ENCODE measurements at places on chromosomes 16 and 17.
A peak's percentile ranks its signal among the peaks of the same experiment; 100 is the strongest.

DNA sequence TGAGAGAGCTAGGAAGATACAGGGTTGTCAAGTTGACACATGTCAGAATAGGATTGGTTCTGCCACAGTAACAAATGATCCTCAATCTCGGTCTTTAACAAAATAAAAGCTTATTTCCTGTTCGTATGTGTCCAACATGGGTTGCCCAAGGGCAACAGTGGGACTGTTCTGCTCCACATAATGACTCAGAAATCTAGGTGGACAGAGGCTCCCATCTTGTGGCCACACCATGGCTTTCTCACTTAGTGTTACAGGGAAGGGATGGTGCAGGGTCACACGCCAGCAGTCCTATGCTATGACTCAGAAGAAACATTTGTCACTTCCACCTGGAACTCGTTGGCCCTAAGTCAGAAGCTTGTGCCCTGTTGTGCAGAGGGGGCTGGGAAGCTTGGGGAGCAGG is 364.9 kb downstream of the SNX29 start:
- no peak for DNase-seq

DNA sequence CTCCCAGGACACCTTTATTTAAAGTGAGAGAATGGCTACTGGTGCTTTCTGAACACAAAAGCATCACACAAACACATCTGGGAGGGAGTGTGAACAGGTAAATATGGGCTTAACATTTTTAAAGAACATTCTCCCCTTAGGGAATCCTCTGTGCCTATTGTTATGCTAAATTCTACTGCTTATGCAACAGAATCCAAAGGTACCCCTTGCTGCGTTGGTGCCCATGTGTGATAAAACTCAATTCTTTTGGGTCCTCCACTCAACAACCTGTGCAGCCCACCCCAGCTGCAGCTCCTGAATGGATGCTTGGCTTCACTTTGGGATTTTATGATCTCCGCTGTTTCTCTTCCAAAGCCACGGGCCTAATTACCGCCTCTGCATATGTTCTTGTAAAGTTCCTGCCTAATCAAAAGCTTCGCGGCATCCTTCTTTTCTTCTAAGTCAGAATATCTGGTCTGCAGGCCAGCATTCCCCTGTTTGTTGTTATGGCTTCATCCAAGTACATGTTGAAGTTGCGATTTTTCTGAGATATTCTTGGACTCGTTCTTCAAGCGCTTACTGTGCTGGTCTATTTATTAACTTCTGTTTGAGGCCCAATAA is 23.9 kb downstream of the RHBDL3 start:
- no peak for DNase-seq

GRCh38 chr16:83200005-83200779 is 573.4 kb downstream of the CDH13 start:
- DNase-seq, result no peak

DNA sequence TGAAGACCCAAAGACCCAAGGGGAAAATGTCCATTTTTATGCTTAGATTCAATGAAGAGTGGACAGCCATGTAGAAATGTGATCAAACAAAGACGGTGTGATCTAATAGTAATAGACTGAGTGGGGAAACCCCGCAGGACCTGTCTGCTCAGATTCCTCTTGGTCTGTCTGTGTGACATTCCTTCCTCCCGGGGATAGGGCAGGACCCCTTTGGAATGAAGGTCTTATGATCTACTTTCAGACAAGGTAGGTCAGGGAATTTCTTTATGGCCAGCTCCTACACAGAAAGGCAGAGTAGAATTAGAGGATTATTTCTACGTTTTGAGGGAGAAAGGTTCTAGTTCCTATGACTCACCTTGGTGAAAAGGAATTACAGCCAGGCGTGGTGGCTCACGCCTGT is 267.6 kb downstream of the STX8 start:
- DNase-seq, result no peak

GRCh38 chr16:20673882-20674683 is 23.4 kb downstream of the ACSM1 start:
- DNase-seq, result no peak

GRCh38 chr16:17343728-17344127 is 127.0 kb downstream of the XYLT1 start:
- DNase-seq, result no peak

DNA sequence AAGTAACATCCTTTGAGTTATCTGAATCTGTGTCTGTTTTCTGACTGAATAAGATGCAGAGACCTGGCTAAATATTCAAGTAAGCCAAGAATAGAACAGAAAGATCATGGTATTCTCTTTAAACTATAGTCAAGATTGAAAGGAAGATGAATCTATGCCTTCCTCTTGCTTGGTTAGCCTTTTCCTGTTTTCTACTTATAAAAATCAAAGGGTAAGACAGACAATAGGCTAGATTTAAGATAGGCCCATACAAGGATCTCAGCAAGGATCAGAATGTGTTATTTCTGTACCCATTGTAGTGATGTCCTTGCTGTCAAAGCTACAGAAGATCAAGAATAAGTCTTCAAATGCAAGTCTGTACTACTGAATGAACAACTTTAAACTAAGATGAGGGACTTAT is 7.0 kb upstream of the CDR2 start:
- DNase-seq, result no peak

GRCh38 chr17:79811011-79811867 is 14.4 kb upstream of the CBX8 start:
- peak; percentile 34 for DNase-seq

- no peak for DNase-seq
Measured at GRCh38 chr16:19929062-19929511, 44.4 kb upstream of the GPRC5B start.

DNA sequence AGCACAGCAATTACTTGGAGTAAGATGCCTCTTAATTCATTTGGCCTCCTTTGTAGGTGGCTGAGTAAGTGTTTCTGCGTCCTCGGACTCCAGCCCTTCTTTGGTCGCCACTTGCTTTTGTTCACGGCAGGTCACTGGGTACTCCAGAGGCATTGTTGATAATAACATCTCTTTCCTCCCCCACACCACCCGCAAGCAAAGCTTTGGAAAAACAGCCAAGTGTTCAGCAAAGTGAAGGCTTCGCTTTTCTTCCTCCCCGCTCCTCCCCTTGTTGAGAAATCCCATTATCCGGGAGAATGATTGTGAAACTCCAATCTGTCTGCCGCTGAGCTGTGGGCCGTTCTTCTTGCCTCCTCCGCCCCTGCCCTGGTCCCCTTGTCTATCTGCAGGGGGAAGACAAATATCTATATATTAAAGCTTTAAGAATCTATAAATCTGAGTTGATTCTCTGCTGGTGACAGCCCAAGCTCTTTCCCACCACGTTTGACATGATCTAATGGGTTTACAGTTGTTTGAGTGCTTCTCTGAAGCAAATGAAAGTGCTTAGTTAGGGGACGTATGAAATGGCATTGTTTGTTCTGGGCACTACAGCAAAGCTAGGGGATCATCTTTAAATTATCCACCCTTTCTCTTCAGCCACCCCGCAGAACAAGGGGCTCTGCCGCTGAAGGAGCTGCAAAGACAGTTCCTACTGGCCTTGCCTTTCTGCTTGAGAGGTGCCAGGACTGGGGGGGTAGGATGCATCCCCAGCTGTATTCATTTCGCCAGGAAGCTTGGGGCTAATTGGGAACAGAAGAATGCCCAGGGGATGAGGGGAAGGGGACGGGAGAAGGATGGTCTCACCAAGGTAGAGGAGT is 167.1 kb downstream of the CCDC182 start:
- DNase-seq, result no peak

- no peak for DNase-seq
Measured at GRCh38 chr16:60302676-60303075, 1568.6 kb upstream of the GOT2 start.

GRCh38 chr16:57889522-57889921 is 81.4 kb downstream of the CNGB1 start:
- no peak for DNase-seq

DNA sequence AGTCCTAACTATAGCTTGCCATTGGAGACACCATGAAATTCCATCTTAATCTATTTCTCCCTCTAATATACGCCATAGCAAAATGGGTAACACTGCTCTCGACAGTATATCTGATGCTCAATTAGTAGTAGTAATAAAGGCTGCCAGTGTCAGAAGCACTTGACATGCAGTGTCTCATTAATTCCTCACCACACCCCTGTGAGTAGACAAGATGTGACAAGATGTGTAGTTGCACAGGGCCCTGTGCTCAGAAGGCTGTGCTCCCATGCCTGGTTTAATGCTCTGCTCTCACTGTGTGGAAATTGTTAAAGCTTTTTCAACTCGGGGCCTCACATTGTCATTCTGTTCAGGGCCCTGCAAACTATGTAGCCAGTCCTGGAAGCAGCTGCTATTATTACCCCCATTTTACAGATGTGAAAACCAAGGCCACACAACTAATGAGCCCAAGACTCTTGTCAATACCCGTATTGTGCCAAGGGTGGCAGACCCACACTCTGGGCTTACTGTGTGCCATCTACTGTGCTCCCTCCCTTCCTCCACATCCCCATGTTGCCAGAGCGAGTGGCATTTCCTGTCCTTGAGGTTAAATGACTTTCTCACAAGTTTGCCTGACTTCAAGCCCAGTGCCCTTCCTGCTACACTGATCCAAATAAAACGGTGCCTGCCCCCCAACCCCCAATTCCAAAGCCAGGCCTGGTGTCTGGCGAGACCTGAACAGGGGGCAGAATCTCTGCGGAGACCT is 287.3 kb upstream of the CCL2 start:
- DNase-seq, result no peak

DNA sequence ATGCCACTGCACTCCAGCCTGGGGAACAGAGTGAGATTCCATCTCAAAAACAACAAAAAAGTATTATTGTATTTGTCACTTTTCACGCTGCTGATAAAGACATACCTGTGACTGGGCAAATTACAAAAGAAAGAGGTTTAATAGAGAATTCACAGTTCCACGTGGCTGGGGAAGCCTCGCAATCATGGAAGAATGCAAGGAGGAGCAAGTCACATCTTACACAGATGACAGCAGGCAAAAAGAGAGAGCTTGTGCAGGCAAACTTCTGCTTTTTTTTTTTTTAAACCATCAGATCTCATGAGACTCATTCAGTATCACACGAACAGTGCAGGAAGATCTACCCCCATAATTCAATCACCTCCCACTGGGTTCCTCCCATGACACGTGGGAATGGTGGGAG is 41.5 kb upstream of the ETV4 start:
- no peak for DNase-seq

- DNase-seq, result no peak
Measured at GRCh38 chr17:81693509-81694210, 9.5 kb upstream of the MRPL12 start.

DNA sequence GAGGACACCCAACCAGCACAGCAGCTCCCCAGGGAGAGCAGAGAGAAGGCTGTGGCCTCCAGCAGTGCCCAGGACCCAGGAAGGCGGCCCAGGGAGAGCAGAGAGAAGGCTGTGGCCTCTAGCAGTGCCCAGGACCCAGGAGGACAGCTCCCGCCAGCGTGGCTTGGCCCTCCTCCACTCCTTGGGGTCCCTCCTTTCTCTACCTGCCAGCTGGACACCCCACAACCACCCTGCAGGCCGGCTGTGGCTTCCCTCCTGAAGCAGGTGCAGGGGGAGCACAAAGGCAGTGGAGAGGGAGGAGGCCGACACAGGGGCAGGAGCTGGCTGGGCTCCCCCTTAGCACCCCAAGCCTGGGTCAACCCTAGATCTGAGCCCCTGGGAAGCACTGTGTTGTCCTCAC is 54.1 kb upstream of the FASN start:
- no peak for DNase-seq

DNA sequence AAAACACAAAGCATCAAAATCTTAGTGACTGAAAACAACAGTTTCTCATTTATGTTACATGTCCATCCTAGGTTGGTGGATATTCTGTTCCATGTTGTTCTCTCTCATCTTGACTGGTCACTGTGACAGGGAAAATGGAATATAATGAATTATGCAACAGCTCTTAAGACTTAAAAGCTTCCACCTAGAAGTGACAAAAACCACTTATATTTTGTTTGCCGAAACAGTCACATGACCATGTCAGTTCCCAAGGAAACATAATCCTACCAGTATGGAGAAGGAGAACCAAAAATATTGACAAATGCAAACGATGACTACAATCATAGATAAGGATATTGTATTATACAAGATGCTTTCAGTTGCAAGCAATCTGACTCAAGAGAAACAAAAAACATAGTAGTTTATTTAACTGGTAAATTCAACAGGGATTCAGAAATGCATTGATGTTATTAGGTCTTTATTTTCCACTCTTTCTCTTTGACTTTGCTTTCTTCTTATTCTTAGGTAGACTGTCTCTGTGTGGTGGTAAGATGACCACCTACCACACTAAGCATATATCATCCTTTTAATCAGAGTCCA is 103.8 kb downstream of the SSH2 start:
- DNase-seq, result no peak

DNA sequence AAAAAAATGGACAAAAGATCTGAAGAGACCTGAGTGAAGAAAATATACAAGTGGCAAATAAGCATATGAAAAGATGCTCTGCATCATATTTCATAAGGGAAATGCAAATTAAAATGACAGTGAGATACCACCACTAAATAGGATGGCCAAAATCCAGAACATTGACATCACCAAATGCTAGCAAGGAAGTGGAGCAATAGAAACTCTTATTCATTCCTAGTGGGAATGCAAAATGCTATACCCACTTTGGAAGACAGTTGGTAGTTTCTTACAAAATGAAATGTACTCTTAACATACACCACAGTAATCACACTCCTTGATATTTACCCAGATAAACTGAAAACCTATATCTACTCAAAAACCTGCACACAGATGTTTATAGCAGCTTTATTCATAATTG is 33.6 kb downstream of the DHRS7B start:
- no peak for DNase-seq

GRCh38 chr17:43528319-43528987 is 17.7 kb downstream of the ETV4 start:
- DNase-seq, result no peak

DNA sequence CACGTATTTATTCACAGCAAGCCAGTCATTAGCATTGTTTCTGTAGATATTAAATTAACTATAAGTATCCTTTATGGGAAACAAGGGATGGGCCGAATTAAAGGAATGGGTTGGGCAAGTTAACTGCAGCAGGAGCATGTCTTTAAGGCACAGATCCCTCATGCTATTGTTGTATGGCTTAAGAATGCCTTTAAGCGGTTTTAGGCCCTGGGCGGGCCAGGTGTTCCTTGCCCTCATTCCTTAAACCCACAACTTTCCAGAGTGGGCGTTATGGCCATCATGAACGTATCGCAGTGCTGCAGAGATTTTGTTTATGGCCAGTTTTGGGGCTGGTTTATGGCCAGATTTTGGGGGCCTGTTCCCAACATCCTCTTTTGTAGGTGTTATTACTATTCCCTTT is 9.1 kb downstream of the PHKB start:
- DNase-seq, result no peak

DNA sequence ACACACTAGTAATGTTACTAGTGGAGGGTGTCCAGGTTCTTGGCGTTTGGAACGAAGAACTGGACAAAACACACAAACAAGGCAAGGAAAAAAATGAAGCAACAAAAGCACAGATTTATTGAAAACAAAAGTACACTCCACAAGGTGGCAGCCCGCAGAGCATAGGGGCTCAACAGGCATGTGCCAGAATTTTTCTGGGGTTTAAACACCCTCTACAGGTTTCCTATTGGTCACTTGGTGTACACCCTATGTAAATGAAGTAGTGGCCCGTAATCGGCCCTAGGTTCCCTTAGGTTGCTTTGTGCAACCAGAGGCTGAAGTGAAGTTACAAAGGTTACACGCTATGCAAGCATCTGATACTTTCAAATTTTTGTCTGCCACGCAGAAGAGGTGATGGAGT is 8.1 kb downstream of the OR2C1 start:
- DNase-seq, result no peak

Measured in DMS79 (cell line).